Head of caudate nucleus (tissue), 42 donors: ENCODE measurements at places on chromosomes 2 and 18.

DNA sequence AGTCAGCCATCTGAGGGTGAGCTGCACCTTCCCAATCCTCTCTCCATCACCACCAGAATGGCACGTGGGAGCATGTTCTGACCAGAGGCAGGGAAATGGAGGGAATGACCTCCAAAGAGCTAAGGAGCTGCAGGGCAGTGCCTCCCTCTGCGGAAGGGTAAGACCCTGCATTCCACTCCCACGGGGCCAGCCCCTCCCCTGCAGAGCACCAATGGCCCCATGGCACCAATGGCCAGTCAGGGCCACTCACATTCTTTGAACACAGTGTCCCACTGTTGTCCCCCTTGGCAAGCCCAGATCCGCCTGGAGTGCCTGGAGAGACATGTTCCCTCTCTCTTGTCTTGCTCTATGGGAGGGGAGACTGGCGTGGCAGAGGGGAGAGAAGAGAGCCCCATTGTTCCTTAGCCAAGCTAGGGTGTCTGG lies 164.4 kb downstream of the TNS1 start:
- DNase-seq = peak; percentile 87

- DNase-seq = no peak
These were observed 544 bp downstream of the EVA1A start for GRCh38 chr2:75560022-75560767.

- DNase-seq = no peak
These were observed 381.5 kb upstream of the ETAA1 start for GRCh38 chr2:67015681-67016080.

DNA sequence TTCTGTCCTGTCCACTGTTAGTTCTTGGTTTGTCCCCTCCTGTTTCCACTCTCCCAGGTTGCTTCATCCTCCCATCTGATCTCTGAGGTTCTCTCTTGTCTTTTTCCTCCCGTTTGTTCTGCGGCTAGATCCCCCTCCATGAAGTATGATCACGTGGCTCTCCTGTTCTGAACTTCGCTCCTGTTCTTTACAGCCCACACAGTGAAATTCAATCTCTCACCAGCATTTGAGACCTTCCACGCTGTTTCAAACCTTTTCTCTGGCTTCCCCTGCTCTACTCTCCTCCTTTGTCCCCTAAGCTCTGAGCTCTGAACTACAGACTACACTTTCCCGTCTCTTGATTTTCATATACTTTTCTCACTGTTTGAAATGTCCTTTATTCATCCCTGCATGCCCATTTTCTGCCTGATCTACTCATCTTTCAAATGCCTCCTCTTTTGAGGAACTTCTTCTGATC lies 83.5 kb downstream of the OSBPL6 start:
- DNase-seq = no peak

GRCh38 chr2:53969285-53969967 lies 1.4 kb downstream of the PSME4 start:
- no peak for DNase-seq

DNA sequence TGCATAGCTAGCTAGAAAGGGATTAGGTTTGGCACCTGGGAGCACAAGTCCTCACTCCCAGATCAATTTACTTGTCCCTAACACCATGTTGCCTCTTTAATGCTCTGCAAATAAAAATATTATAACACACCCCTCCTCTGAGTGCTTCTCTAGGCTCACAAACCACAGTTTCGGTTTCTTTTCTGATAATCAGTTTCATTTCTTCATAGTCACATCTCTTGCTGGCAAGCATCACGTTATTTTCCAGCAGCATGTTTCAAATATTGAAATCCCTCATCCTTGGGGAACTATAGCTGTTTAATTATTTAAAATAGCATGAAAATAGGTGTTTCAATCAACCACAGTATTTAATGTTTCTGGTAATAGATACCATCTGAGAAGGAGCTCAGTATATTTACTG lies 13.9 kb upstream of the SMCHD1 start:
- no peak for DNase-seq
